ENCODE measurements at places on chromosomes 11 and 22.

GRCh38 chr22:50289942-50290630 is 17.4 kb downstream of the PLXNB2 start:
- DNase-seq: no peak

DNA sequence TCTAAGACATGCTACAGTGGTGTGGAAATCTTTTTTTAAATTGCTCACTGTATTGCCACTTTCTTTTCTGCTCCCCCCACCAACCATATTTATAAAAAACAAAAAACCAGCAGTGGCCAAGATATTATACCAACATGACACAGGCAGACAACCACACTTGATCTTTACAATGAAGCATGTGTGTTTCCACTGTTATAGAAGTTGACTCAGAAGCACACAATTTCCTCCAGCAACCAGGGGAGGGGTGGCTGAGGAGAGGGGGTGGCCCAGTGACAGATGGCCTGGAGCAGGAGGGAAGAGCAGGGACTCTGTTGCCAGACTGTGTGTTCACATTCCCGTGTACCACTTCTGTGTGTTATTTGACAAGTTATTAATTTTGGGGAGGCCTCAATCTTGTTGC is 14.8 kb downstream of the CD59 start:
- peak; percentile 83 for DNase-seq

GRCh38 chr11:106306942-106307341 is 229.5 kb downstream of the AASDHPPT start:
- no peak for DNase-seq

GRCh38 chr11:7057641-7058040 is 31.2 kb upstream of the RBMXL2 start:
- DNase-seq: no peak

- no peak for DNase-seq
These were observed 137.8 kb upstream of the BDNF start for GRCh38 chr11:27837895-27838563.

- DNase-seq: no peak
These were observed 1433.8 kb downstream of the BRD1 start for GRCh38 chr22:48393885-48394284.

DNA sequence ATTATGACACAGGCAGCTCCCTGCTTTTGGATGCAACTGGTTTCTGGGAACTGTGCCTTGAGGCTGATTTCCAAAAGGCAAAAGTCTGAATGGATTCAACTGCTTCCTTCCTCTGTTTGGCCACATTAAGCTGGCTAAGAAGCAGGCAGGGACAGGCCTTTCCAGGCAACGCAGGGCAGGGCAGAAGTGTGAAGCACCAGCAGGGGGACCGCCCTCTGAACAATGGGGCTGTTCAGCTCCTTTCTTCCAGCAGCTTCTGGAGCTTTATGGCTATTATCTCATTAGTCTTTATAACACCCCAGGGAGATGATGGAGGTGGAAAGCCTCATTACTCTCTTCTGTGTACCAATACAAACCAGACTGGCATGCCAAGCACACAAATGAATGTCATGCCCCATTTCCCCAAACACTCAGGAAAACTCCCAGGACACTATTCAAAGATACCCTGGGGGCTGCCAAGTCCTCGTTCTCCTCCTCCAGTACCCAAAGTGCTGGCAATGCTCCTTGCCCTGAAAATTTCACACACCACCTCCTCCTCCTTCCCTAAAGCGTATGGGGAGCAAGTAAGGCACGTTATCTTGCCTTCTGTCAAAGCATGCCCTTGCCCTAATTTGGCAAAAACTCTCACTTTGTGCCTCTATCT is 21.3 kb downstream of the MORC2 start:
- DNase-seq: no peak

GRCh38 chr11:130088919-130089673 is 19.4 kb downstream of the APLP2 start:
- no peak for DNase-seq

GRCh38 chr11:1153951-1154493 is 3.7 kb upstream of the MUC5AC start:
- peak; percentile 73 for DNase-seq

GRCh38 chr22:47629273-47629711 is 866.8 kb downstream of the TBC1D22A start:
- no peak for DNase-seq

DNA sequence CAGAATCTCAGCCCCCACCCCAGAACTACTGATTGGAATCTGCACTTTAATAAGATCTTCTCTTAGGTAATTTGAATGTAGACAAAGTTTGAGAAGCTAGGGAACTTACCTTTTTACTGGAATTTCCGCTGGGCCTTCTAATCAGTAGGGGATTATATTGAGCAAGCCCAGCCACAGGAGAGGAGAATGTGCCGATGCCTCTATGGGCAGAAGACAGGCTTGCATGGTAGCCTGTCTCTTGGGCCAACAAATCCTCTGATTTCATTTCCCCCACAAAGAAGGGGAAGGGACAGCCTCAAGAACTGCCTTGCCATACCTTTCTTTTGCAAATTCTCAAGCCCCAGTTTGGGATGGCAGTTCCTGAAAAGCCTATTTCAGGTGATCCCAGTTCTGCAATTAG is 163.4 kb upstream of the BDNF start:
- DNase-seq: no peak

- no peak for DNase-seq
These were observed 3.4 kb downstream of the OLFML1 start for GRCh38 chr11:7488681-7489080.

DNA sequence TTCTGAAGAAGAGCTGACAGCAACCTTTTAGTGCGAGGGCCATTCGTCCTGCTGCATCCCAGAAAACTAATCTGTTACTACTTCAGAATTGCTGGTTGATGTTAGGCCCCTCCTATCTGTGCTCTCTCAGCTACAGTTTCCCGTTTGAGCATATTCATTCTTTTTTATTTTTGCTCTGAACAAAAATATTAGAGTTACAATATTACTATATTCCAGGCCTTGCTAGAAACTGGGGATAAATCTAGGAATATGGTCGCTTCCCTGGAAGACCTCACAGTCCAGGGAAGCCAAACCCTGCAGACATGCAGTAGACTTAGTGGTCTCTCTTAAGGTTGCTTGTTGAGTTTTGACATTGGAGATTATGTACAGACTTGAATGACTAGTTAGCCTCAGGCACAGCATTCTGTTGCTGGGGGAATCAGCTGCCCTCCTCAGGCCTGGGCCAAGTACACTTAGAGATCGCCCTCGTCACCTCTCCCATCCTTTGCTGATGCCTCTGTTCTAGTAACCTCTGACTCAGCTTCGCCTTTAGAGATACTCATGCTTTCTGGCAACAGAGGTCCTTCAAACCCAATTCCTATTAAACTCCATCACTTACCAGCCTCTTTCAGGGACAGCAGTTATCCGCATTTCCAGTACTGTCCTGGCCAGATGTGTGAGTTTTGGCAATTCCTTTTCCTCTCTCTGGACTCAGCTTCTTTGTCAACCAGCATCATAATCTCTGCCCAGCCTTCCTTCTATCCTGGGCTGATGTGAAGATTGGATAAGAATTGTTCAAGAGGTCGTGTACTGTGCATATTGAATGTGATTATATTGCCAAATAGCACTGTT is 698 bp upstream of the ANAPC15 start:
- DNase-seq: no peak

GRCh38 chr22:30426388-30427353 is 1.1 kb downstream of the MTFP1 start:
- DNase-seq: peak; percentile 81

DNA sequence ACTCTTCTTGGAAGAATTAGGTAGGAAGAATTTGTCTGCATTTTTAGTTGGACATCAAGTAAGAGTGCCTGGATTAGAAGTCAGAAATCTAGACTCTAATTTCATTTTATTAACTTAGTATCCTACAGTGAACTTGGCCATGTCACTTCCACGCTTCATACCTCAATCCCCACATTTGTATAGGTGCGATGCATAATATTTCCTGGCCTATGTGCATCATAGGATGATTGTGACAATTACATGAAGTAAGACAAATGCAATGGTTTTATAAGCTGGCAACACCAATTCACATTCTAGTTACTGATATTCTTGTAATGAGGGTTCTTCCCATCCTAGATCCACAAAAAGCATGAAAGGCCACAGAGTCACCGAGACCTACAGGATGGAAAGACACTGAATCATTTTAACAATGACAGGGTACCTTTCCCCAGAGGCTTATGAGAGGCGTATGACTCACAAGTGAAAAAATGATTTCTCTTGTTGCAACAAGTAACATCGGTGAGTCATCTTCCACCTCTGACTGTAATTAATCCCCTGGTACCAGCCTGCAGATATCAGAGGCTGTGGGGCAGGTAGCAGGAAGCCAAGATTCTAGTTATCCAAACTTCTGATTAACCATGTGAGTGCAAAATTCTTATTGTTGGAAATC is 56.0 kb upstream of the OR5AK2 start:
- no peak for DNase-seq

DNA sequence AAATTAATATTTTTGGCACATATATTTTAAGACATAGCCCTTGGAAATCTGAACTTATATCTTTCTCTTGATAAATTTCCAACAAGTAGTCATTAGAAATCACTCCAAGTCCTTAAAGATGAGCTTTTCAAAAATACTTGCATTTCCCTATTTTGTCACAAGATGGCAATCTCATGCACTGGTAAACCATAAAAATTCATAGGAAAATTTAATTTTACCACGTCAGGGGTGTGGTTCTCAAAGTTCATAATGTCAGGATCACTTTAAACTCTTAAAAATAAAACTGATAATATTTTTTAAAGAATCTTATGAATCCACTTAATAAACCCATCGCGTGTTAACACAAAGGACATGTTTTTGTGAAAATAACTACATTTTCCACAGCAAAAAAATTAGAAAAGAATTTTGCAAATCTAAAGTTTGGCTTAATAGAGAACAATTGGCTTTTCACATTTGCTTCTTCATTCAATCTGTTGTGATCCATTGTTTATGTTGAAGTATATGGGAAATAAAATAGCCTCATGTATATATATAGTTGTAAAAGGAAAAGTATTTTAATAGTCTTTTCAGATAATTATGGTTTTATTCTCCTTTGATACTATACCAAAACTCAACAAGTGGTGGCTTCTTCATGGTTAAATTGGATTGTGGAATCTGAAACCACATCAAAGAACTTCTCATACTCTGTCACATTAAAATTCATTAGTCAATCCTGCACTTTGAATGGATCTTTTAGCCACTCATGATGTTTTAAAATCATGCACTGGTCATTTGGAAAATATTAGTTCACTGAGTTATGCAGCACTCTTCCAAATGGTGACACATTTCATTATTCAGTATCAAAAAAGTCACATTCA is 169.1 kb downstream of the CADM1 start:
- DNase-seq: no peak

- no peak for DNase-seq
These were observed 1.2 kb downstream of the ROM1 start for GRCh38 chr11:62614275-62614674.

DNA sequence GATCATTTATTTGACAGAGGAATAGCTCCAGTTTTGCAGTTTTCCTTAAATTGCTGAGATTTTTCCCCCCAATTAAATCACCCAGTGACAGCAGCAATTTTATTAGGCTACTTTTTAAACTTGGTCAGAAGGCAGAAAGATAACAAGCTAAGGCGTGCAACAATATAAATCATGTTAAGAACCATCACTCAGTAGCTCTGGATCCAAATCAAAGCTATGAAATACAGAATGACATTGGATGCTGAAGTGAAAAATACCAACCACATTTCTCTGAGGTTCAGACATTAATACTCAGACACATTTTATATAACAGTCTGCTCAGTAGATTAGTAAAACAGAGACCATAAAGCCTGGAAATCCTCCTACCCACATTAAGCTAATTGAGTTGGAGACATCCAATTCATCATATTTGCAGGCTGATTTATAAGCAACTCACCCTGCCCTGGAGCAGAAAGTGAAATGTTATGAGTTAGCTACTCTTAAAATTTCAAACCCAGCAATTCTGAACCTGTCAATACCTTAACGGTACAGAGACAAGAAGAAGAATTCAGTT is 1108.4 kb downstream of the DLG2 start:
- DNase-seq: no peak

DNA sequence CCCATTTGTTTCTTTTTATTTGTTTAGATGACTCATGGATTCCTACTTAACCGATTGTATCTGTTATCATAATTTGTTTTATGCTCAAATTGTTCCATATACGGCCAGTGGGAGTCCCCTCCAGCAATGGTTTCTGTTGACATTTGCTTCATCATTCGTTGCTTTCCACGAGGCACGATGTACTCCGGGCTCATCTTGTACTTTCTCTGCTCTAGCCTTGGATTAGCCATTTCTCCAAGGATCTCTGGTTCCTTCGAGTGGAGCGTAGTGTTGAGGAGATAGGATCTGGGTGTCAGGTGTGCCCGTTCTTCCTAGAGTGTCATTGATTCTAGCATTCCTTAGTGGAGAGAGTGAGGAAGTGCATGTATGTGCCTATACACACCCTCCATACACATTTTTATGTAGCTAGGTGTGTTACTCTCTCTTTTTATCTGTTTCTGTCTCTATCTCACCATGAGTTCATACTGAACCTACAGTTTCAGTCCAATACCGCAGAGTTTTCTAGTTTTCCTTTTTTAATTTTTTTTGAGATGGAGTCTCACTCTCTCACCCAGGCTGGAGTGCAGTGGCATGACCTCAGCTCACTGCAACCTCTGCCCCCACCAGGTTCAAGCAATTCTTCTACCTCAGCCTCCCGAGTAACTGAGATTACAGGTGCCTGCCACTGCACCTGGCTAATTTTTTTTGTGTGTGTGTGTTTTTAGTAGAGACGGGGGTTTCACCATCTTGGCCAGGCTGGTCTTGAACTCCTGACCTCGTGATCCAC is 31.4 kb downstream of the TECTA start:
- no peak for DNase-seq

GRCh38 chr11:112134473-112134872 is 29.4 kb downstream of the IL18 start:
- no peak for DNase-seq

- no peak for DNase-seq
These were observed 3.6 kb upstream of the ARRB1 start for GRCh38 chr11:75355051-75355450.

DNA sequence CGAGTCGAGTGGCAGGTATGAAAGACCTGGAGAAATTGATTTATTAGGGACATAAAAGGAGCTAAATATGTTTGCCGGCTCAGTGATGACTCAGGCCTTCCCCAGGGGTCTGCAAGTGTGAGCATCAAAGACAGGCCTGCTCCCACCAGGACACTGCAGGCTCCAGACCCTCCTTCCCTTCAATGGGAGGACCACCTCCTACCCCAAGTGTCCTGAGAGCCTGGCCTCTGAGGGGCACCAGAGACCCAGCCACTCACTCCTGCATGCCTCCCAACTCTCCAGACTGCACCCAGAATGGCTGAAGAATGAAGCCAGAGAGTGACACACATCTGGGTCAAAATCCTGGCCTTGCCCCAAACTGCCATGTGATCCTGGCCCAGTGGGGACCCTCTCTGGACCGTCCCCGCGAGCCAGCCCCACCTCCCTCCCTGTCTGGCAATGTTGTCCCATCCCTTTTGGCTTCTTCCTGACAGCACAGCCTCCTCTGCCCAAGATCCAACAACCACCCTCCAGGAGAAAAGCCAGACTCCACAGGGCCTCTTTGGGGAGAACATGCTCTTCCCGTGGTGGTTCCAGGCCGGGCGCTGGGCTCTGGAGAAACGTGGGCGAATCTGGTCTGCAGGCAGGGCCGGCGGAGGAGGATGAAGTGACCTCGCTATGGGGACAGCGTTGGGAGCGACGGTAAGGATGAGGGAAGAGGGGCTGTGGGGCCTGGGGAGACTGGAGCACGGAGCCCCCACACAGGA is 36.2 kb downstream of the CYTH4 start:
- DNase-seq: no peak

Measured in psoas muscle (tissue), 8 donors.